Stimulated activated CD4-positive, alpha-beta T cell treated with anti-CD3 and anti-CD28 coated beads, Interleukin-1b, Interleukin-23, amount 100 ng/mL, for 1 hour (primary cell): ENCODE measurements at places on chromosomes 12 and 14.

- DNase-seq, result no peak
Observed at GRCh38 chr14:60512973-60513571, 4.1 kb downstream of the SIX6 start.

DNA sequence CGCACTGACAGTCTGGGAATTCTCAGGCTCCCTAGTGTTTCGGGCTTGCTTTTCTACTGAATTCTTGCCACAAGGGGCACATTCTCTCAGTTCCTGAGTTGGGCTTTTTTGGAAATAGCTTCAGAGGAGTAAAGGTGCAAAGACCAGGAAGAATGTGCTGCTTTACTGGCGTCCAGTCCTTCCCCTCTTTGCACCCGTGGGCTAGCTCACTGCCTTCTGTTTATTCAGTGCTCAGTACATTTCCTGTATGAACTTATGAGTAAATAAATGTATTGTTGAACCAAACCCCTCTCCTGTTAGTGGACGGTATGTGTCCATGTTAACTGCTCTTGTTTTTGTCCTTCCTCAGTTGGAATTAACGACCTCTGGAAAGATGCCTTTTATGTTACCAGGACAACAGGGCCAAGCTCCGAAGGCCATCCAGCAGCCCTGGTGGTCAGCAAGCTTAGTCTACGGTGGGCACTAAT is 24.0 kb downstream of the GSG1 start:
- DNase-seq, result no peak

GRCh38 chr12:110007881-110008280 is 8.7 kb downstream of the ANKRD13A start:
- no peak for DNase-seq

- DNase-seq, result no peak
Observed at GRCh38 chr12:100741084-100741711, 53.4 kb upstream of the ANO4 start.

DNA sequence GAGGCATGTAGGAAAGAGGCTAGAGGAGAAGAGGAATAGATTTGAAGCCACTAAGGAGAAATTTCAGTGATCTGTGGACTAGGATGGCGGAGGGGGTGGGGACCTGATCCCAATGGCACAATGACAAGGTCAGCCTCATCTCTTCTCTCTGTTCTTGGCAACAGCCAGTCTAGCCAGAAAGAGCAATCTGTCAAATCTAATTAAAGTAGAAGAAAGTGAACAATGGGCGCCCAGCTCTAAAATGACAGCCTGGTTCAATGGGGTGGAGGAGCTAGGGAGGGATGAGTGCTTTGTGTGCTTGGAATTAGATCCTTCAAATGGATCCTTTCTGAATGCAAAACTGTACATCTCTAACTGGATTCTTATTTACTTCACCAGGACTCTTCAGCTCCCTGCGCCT is 37.2 kb upstream of the TUBA1C start:
- no peak for DNase-seq
